ENCODE measurements at places on chromosomes 12 and 14.

DNA sequence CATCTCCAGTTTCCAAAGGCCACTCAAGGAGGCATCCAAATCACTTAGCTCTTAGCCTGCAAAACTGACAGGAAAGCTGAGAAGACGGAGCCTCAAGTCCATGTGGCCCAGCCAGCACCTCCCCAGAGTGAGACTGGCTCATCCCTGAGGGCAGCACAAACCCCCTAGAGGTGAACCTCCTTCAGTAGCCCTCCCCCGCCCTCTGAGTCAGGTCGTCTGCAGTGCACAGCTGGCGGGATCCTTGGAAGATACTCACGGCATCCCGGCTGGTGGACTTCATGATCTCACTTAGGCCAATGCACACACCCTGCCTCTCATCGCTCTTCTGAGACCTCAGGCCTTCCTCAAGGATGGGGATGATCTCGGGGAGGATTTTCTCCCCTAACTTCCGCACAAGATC is 24.1 kb upstream of the RAB35 start:
- no peak for DNase-seq

DNA sequence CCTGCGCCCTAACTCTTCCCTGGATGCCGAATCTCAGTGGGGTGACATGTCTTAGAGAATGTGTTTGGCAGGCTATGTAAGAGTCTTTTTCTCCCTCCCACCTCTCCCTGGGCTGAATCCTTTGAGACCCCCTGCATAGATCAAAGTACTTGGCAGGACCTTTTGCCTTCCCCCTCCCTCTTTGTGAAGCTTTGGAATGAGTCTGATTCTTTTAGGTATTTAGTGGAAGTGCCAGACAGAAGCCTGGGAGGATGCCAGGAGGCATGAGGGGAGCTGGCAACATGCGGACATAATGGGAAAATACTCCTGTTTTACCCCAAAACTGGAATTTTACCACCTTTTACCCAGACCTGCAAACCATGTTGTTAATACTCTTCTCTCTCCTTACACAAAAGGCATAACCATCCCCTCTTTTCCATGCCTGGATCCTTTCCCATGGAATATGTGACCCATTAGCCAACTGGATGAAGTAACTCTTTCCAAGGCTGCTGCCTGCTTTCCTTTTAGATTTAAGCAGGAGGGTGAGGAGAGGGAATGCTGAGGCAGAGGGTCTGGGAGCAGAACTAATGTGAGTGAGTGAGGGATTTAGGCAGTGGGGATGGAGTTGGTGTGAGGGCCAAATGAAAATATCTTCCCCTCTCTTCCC is 41.7 kb downstream of the TTLL5 start:
- DNase-seq, result no peak

GRCh38 chr12:105936496-105936895 is 202.3 kb downstream of the NUAK1 start:
- no peak for DNase-seq

GRCh38 chr12:128583453-128583852 is 240.3 kb downstream of the SLC15A4 start:
- DNase-seq, result no peak

- no peak for DNase-seq
These were observed 676.5 kb downstream of the DIO2 start for GRCh38 chr14:79534703-79535353.

DNA sequence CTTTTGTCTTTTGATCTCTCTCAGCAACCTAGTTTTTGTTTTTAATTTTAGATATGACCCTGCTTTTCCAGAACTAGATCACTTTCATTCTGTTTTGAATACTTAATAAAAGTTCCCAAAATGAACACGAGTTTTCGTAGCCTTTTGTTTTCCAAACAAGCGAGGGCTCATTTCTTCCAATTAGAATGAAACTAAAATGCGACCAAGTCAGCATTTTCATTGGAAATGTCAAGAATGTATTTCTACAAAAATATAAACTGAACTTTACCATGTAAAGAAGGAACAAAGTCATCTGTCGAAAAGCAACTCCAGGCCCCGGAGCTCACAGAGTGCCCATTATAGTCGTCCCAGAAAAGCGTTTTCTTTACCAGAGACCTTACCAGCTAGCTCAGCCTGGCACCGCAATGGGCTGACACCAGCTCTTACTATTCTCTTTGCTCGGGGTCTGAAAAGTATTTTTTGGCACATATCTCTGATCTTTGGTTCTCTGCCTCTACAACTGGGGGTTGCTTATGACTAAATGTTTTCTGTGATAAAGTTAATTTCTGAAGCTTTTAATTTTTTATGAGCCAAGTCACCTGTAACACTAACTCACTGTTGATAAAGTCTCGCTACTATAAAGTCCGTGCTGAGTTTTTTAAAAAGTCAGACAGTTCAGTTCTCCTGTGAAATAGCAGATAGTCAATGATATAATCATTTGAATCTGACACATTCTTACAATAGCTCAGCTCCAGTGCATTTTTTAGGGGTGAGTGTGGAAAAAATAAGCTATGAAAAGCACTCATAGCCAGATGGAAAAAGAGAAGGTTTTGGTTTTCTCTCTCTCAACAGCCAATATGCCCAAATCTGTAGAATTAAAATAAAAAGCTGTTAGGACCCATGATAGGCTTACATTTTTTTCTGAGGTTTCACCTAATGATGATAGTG is 43.4 kb downstream of the SAMD4A start:
- no peak for DNase-seq

DNA sequence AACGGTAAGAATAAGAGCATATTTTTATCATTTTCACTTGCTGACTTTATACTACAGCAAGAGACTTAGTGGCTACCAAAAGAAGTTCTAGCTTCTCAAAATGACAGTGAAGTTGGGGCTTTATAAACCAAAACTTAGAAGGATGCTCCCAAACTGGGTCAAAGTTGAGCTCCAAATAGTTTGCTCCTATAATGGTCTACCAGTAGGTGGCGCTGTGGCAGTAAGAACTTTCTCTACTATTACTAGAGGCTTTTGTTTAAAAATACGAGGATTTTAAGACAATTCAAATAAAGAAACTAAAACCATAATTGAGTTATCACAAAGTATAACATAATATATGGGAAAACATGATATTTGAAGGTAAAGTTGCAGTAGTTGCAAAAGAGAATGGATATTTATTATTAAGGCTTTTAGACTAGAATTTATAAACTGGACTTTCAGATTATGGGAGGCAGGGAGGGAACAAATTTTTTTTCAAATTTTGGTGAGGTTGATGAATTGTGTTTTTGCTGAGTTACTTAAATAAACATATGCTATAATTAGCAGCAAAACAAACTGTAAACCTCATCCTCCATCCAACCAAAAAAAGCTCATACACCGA is 75.0 kb downstream of the TGFB3 start:
- DNase-seq, result peak; percentile 71

- no peak for DNase-seq
These were observed 3.2 kb downstream of the SLC38A6 start for GRCh38 chr14:60984196-60984595.

- peak; percentile 42 for DNase-seq
These were observed 17.4 kb downstream of the HDAC7 start for GRCh38 chr12:47802312-47802711.

GRCh38 chr12:94889445-94890210 is 113.9 kb downstream of the NDUFA12 start:
- DNase-seq, result no peak

DNA sequence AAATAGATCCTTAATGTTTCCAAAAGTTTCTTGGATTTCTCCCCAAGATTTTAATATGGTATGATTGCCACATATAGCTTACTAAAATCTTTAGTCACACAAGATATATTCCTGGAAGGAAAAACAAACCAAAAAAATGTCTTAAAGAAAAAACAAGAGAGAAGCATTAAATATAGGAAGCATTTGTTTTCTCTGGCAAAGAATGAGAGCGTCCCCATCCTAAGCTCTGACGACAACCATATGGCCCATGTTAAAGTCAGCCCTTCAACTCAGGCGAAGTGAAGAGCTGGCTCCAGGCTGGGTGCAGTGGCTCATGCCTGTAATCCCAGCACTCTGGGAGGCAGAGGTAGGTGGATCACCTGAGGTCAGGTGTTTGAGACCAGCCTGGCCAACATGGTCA is 35.6 kb downstream of the GCH1 start:
- DNase-seq, result no peak

- no peak for DNase-seq
These were observed 85.2 kb upstream of the ZFP36L1 start for GRCh38 chr14:68877993-68878575.

DNA sequence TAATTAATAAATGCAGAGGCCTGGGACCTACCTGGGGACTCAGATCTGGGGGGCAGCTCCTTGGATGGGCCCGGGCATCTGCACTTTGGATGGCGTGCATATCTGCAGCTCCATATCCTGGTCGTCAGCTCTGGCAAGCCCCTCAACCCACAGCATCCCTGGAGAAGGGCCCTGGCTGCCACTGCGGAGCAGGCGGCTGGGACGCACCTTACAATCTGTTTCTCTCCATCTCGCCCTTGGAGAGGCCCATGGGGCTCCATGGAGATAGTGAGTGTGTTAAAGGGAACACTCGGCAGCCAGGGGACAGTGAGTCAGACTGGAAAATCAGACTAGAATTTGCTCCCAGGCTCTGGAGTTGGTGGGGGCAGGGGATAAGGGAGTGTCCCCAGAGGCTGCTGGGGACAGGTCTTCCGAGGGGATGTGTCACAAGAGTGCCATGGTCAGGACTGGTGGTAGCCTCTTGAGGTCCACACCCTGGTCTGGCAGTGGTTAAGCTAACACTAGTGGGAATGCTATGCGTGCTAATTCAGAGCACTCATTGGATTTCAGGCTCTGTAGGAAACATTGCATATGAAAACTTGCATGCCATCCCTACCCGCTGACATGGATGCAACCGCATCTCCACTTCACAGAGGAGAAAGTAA is 21.5 kb downstream of the RFLNA start:
- no peak for DNase-seq

DNA sequence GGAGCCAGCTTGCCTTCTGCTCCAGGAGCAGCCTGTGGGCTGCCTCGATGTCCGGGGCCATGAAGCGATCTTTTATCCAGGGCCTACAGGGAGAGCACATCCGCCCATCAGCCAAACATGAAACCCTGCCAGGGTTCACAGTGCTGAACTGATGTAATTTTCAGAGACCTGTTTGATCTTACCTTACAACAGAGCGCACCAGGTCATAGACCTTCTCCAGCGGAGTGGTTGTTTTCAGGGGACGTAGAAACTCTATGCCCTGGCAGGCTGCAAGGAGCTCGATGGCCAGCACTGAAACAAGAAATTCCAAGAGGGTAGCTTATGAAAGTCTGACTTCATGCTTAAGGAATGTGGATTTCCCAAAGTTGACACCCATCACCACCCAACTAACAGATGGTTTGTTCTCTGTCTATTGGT is 19.7 kb downstream of the HAL start:
- DNase-seq, result no peak

DNA sequence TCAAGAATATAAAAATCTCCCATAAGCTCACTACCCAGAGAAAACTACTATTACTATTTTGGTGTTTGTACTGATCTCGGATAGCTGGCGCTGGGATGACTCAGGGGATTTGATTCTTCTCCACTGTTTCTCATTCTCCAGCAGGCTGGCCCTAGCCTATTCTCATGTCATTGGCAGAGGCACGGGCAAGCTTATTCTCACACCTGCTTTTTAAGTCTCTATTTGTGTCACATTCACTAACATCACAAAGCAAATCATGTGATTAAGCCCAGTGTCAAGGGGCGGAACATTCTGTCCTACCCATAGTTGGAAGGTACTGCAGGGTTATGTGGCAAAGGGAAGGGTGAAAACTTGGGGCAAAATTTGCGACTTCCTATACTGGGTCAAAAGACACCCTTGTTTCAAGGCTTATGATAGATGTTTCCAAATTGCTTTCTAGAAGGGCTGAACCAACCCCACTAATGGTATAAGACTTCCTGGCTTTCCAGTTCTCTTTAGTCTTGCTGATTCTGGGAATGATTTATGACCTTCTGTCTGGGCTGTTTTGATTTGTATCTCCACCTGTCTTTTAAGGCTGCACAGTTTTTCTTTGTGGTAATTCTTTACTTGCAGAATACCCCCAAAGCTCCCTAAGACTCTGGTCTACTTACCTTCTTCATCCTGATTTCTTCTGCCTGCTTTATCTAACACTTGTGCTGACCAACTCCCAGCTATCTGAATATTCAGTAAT is 406.4 kb downstream of the NRXN3 start:
- no peak for DNase-seq

GRCh38 chr14:103716091-103716801 is 636 bp downstream of the ZFYVE21 start:
- no peak for DNase-seq

DNA sequence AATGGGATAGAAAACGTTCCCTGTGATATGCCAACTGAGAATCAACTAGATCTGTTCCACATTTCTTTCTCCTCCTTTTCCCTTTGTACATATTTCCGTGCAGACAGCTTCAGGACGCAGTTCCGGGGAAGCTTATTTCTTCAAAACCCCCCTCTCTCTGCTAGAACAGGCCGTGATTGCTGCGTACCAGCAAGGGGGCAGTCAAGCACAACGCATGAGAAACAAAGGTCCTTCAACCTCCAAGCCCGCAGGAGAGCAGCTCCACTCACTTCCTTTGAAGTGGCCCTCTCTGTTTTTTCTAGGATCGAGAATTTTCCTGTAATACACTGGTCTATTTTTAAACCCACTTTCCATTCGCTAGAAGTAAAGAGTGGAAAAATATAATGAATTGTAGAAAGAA is 80.8 kb downstream of the ZNF664 start:
- no peak for DNase-seq

DNA sequence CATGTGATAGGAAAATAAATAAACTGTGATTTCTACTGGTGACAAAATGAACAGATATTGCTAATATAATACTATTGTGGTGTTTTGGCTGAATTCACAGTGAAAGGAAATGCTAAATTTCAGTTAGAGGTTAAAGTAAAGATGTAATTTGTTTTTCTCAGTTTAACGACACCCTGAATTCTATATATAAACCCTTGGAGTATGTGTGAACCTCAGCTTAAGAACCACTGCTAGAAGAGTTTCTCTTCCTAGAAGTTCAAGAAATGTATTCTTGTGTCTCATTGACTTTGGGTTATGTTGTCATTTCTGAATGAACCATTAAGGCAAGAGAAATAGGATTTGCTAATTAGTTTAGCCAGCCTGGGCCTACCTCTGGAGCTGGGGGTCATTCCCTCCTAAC is 8.2 kb downstream of the FBXO34 start:
- DNase-seq, result no peak

DNA sequence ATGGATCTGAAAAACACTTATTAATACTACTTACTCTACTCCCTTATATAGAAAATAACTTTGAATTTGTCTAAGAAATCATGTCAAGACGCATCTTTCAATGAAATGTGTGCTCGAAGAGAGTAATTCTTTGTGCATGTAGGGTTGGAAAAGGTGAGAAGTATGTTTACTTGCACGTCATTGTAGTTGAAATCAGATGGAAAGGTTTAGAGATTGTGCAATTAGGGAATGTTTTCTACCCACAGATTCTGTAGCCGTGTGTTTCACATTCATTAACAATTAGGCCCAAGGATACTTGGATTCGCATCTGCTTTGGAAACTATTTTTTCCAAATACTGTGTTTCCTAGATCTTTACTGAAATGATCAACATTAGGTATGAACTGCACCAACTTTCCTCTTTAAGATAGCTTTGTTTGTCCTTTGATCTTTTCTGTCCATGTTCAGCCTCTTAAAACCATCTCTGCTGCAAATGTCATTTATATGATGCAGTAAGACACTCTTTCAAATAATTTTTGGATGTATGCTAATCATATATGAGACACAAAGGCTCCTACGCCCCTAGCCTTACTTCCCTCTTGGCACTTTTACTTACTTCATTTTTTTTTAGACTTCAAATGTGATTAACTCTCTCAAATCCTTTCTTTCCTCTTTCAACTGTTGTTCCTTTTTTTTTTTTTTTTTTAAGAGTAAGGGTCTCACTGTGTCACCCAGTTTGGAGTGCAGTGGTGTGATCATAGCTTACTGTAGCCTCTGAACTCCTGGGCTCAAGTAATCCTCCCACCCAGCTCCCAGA is 58.0 kb upstream of the PSMA6 start:
- DNase-seq, result no peak

GRCh38 chr14:22653012-22653621 is 9.0 kb upstream of the OR6J1 start:
- peak; percentile 62 for DNase-seq

All from NAMALWA (cell line).